Esophagus squamous epithelium (tissue), 5 donors: ENCODE measurements at places on chromosomes 11 and 22.

DNA sequence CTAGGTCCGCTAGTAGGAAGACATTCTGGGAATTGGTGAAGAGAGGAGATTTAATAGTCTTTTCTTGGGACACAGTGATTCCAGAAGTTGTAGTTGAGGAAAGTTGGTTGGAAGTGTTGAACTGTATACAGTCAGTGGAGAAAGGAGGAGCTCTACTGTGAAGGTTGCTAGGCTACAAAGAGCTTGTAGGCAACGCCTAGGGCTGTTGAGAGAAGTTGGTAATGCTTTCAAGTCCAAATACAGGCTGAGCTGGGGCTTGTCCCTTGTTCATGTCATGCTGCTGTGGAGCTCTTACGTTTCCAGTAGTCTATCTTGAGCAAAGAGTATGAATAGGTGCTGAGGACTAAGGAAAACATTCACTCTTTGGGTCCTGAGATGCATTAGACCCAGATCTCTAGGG is 1.1 kb downstream of the TBCEL start:
- DNase-seq: no peak

- DNase-seq: no peak
Observed at GRCh38 chr11:43503417-43503816, 144.7 kb downstream of the TTC17 start.

DNA sequence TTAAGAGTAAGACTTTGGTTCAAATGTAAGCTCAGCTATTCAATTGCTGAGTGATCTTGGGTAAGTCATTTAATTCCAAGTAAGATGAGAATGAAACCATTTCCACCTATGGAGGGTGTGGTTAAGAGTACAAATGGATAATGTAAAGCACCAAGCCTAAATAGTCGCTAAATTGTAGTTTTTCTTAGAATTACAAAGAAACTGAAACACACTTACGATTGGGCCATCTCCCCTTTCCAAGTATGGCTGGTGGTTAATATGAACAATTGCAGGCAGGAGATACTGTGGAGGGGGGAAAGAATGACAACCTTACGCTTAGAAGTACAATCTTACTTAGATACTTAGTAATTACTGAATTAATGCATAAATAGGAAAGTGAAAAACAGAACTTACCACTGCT is 8.2 kb downstream of the DDX17 start:
- no peak for DNase-seq

GRCh38 chr11:43866520-43866919 is 14.1 kb upstream of the ALKBH3 start:
- DNase-seq: no peak

GRCh38 chr11:32118025-32118974 is 27.4 kb downstream of the RCN1 start:
- DNase-seq: no peak

- DNase-seq: peak; percentile 4
Observed at GRCh38 chr11:94767701-94768601, at the start of gene AMOTL1. TSS of gene AMOTL1 (plus strand) at chr11:94768356. CDS start at chr11:94768512, 156 bp downstream.

- no peak for DNase-seq
Observed at GRCh38 chr11:34458525-34458924, 19.8 kb downstream of the CAT start.

DNA sequence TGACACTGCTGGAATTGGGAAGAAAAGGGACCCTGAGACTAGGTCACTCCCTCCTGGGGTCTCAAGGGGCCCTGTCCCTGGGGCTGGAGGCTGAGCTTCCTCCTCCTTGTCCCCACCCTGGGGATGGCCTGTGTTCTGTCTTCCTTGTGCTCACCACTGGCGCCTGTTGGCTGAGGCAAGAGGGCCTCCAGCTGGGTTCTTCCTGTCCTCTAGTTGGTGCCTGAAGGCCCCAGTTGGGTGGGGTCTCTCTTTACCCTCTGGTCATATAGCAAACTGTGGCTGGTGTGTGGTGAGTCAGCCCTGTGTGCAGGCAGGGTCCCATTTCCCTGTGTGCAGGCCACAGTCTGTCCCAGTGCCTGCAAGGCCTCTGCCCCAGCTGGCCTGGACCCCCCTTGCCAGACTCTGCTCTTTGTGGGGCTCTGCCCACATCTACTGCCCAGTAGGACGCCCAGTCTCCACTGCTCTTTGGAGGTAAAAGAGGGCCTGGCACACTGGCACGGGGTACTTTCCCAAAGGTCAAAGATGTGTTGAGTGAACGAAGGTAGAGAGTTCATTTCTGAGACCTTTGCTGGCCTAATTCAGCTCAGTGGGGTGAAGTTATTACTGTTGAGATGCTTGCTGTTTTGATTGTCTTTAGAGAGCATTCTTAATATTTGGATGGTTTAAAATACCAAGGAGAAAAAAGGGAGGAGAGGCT is 55.1 kb upstream of the CLDN5 start:
- no peak for DNase-seq

DNA sequence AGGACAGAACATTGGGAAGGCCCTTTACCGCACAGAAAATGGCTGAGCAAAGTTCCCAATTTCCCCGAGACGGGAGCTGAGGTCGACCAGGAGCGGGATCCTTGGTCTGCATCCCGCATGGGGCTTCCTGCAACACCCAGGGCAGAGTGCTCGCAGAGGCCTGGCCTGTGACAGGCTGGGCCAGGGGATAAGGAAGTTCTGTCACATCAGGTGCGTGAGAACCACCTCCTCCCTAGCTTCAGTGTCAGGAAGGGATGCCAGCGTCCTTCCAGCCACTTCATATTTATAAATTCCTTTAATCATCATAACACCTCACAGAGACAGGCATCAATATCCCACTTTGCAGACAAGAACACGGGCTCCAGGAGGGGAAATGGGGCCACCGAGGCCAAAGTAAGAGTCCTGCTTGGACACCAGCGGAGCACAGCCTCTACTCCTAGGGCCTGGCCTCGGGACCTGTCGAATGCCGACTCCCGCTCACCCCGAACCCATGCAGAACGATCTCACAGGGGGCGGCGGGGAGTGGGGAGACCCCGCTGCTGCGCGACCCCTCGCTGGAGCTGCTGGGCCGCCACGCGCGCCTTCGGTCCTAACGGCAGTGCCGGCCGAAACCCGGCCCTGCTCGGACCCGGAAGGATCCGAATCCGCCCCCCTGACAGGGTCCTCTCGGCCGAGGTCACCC is 532 bp downstream of the BET1L start:
- DNase-seq: no peak

GRCh38 chr11:86863476-86863875 is 63.1 kb downstream of the PRSS23 start:
- no peak for DNase-seq

DNA sequence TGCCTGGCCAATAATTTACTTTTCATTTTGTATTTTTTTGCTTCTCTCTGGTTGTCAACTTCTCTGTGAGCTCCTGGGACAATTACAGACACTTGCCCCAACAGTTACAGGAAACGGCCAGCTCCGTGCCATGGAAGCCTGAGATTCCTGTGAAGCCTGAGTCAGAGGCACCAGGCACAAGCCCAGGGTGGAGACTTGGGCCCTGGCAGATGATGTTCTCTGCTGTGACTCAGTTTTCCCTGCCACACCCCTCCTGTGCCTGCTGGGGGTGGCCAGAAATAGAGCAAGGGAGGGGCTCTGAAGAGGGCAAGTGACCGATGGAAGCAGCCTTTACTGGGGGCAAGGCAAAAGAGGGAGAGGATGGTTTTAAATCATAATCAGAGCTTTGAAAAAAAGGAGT is 4.9 kb downstream of the ATP5MGL start:
- no peak for DNase-seq

GRCh38 chr11:19083166-19083565 is 22.6 kb upstream of the MRGPRX2 start:
- DNase-seq: no peak

DNA sequence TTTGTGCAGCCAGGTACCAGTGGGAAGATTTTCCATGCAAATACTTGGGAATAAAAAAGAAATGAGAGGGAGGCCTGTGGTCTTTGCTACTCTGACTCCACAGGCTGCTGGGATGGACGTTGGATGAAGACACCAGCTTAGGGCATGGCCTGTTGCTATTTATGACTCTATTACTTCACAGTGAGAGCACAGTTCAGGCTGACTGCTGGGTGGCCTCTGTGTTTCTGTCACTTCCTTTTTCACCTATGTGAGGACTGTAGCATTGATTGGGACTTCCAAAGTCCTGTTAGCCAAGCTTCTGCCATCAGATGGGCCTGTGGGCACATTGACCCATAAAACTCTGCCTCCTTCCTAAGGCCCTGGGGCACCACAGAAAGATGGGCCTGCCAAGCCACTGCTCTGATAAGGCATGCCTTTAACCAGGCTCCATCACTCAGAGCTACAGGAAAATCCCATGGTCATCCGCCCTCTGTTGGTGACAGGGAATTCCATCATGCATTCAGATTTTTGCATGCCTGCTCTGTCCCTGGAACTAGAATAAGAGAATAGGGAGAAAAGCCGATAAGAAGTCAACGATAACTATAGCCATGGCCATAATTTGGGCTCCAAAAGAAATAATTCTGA is 64.6 kb downstream of the KCNJ1 start:
- DNase-seq: no peak

DNA sequence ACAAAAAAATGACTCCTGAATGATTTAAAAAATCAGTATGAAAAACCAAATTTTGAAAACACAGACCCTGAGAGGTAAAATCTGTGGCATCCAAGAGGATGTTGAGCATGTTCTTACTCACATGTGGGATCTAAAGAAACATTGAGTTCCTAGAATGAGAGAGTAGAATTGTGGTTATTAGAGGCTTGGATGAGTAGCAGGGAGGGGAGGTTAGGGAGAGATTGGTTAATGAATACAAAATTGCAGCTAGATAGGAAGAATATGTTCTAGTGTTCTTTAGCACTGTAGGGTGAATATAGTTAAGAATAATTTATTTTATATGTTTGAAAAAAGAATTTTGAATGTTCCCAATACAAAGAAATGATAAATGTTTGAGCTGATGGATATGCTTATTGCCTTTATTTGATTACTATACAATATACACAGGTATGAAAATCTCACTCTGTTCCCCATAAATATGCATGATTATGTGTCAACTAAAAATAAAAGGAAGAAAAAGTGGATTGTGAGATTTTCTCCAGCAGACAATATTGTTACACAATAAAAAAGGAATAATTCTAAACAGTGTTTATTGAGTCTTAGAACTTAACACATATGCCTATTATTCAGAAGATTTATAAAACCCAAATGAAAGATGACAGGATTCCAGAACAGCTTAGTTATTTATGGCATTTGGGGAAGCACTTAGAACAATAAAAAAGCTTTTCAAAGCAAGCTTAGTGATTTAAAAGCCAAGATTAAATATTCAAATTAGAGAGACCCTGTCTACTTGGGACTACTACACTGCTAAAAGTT is 28.7 kb downstream of the MS4A2 start:
- DNase-seq: no peak

- no peak for DNase-seq
Observed at GRCh38 chr11:57649826-57650738, at the start of gene YPEL4. TSS of gene YPEL4 (minus strand) at chr11:57649912. CDS start at chr11:57647107, 2,805 bp downstream.

DNA sequence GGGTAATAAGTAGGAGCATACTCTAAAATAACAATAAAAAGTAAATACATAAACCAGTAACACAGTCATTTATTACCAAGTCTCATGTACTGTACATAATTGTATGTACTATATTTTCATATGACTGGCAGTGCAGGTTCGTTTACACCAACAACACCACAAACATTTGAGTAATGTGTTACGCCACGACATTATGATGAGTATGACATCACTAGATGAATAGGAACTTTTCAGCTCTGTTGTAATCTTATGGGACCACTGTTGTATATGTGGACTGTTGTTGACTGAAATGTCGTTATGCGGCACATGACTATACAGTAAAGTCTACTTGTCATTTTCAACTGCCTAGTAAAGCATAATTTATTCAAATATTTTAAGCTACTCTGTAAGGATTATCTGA is 18.6 kb downstream of the KIF18A start:
- no peak for DNase-seq

DNA sequence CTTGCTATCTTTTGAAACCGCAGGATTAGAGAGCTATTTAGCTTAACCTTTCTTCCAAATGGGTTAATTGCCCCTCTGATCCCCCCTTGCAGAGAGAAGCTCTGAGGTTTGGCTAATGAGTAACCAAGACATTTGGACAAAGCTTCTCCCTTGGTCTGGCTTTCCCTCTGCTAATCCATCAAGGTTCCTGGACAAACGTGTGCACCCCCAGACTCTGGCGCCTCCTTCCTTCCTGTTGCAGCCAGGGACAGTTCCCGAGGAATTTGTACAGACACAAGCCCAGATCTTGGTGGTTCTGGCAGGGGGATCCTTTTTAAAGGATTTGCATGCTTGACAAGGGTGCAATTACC is 1.6 kb downstream of the KIAA1671 start:
- no peak for DNase-seq

DNA sequence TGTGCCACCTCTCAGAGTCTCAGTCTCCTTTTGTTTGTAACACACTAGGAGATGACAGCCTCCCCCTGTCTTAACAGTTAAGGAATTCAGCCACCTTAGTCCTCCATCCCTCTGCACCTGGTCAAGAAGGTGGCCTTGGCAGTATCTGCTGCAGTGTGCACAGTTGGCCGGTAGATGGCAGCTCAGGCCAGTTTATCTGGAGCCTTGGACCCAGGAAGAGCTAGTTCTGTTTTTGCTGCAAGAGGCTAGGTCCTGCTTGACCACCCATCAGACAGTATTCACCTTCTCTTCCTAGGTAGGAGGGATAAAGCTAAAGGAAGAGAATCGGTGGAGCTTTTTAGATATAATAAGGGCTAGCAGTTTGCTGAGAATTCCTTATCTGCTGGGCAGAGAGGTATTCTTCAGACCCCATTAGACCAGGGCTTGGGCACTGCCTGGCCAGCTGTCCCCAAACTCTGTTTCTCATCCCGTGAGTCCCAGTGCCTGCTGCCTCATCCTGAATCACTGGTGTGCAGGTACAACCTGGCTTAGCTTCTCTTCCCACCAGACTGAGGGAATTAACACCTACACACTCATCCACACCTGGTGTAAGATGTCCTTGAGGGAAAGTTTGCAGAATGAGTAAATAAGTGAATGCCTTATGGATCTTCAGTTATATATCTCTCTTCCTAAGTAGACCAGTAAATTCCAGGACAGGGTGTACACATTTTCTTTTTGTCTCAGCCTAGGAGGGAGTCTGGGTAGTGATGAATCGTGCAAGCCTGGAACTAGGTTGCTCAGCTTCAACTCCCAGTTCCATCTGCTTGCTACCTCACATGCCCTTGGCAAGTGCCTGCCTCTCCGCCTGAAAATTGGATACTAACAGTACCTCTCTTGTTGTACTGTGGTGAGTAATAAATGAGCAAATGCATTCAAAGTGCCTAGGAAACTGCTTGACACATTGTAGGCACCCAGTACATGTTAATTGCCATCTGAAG is 70.8 kb upstream of the NARS2 start:
- DNase-seq: no peak
